Fibroblast of skin of left quadriceps (primary cell): ENCODE measurements at places on chromosomes 3 and 15.

GRCh38 chr15:99911816-99912215 is 178.6 kb upstream of the LYSMD4 start:
- no peak for DNase-seq

DNA sequence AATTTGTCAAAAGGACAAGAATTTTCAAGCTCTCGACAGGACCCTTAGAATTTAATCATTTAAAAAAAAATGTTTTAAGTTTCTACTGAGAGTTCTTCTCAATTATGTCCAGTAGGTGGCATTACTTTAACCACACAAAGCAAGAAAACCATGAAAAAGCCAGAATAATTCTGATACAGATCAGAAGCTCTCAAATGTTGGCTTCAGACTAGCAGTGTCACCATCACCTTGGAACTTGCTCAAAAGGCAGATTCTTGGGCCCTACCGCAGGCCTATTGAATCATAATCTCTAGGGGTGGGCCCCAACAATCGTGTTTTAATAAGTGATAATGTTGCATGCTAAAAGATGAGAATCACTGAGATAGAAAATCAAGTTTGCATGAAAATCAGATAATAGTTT is 99.5 kb upstream of the KCNMB2 start:
- peak; percentile 35 for DNase-seq

DNA sequence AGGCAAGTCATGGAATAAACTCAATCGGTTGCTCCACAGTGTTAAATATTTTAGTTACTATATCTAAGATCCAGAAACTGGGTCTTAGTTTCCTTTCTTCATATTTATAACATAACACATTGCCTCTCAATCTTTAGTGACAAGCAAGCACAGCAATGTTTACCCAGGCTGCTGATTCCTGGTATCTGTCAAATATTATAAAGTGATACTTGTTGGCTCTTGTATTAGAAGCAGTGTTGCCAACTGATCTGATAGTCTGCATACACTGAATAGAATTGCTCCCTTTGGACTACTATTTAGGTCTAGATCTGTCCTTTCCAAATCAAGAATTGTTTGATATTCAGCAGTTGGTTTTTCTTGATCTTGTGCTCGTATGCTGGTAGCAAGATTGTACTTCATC is 7.2 kb upstream of the HHLA2 start:
- no peak for DNase-seq

- no peak for DNase-seq
Observed at GRCh38 chr3:101128786-101129185, 135.6 kb upstream of the ABI3BP start.

GRCh38 chr3:58003093-58003492 is 5.1 kb upstream of the FLNB start:
- DNase-seq: no peak

DNA sequence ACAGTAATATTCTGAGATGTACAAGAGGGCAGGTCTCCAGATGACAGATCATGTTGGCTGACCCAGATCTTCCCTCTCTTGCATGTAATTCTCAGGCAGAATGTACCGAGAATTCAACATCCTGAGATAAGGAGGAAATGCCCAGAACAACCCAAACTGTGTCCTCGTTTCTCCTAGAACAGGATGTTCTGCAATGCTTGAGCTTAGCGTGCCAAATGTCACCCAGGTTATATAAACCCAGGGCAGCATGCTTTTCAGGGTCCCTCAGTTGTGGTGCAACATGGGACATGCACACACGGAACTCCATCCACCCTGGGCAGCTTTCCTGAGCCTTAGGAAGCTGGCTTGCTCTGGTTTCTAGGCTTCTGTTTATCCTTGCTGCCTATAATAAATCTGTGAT is 102.1 kb upstream of the CMC1 start:
- DNase-seq: no peak

- no peak for DNase-seq
Observed at GRCh38 chr3:33807191-33807590, 8.8 kb downstream of the PDCD6IP start.

GRCh38 chr15:33730815-33731214 is 237.5 kb upstream of the CHRM5 start:
- DNase-seq: no peak

DNA sequence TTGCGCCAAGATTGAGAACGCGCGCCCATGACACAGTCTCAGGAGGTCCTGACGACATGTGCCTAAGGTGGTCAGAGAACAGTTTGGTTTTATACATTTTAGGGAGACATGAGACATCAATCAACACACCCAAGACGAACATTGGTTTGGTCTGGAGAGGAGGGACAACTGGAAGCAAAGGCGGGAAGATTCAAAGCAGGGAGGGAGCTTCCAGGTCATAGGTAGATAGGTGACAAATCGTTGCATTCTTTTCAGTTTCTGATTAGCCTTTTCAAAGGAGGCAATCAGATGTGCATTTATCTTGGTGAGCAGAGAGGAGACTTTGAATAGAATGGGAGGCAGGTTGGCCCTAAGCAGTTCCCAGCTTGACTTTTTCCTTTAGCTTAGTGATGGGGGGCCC is 828.4 kb upstream of the DPPA4 start:
- no peak for DNase-seq
